ENCODE measurements at places on chromosomes 12 and 14.
A peak's percentile ranks its signal among the peaks of the same experiment; 100 is the strongest.

DNA sequence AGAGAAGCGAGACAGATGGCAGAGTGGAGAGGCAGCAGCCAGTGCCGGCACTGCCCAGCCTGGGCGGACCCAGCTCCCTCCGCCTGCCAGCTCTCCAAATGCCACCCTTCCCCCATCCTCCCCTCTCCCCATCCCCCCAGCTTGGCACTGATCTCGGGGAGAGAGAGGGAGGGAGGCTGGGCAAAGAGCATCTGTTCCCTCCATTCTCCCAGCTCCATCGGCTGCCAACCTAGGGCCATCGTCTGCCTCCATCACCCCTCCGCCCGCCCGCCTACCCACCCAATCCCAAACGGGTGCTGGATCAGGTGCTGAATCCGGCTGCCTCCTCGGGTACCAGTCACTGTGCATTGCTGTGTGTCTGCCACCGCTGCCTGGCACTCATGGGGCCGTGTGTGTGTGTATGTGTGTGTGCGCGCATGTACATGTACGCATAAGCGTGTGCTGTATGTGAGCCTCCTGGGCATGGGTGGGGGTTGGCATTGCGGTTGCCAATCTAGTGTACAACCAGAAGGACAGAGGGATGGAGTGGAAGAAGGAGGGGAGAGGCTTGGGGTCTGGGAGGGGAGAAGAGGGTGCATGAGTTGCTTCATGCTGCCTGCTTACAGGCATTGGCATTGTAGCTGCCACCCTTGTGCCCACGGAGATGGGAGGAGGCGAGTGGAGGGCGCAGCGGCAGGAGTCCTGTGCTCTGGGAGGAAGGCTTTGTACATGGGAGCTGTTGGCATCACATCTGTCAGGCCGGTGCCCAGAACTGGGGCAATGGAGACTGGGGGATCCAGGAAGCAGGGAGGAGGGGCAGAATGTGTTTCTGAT, 38.4 kb downstream of the ZFHX2 start:
- no peak for DNase-seq

- no peak for DNase-seq
Observed at GRCh38 chr12:14883686-14884085, 2.0 kb downstream of the MGP start.

- DNase-seq, result no peak
Observed at GRCh38 chr14:64927031-64927430, 12.8 kb downstream of the CHURC1 start.

DNA sequence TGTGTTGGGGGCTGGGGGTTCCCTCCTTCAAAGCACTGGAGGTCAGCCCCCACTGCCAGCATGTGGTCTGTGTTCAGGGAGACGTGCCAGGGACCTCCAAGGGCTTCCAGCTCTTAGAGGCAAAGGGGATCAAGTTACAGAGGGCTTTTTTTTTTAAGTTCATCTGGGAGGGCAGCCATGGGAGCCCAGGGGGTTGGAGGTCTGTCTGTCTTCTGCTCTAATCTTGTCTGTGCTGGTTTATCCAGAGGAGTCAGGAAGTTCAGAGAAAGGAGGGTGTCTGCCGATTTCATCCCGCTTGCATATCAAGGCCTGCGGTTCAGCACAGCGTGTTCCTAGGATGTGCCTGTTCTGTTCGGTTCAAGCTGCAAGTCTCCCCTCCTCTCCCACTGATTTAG, 72.2 kb downstream of the TMEM132C start:
- DNase-seq, result no peak

GRCh38 chr12:102824218-102824835, 92.7 kb downstream of the PAH start:
- DNase-seq, result peak; percentile 20

- DNase-seq, result no peak
Observed at GRCh38 chr14:81211844-81212243, 8.9 kb downstream of the GTF2A1 start.

DNA sequence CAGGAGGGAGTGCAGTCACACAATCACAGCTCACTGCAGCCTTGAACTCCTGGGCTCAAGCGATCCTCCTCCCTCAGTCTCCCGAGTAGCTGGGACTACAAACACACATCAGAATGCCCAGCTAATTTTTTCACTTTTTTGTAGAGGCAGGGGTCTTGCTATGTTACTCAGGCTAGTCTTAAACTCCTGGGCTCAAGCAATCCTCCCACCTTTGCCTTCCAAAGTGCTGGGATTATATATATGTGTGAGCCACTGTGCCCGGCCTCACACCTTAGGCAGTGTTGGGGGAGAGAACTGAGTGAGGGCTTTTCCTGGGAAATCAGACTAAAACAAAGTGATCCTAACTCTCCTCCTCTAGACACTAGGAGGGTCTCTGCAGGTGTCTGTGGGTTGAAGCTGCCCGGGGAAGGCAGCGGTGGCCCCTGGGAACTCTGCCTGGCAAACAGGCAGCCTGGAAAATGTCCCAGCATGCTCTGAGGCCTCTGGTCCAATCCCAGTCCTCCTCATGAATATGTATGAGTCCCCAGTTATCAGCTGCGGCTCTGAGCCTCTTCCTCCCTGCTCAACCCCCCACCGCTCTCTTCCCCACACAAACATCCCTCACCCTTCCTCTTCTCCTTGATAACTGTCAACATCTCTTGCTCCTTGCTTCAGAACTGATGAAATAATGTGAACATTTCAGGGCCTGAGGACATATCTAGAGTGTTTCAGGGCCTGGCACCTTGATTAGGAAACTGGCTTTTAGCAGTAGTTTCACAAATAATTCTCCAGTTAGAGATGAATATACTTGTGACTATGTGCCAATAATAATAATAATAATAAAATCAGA, 7.9 kb upstream of the NAA25 start:
- no peak for DNase-seq

DNA sequence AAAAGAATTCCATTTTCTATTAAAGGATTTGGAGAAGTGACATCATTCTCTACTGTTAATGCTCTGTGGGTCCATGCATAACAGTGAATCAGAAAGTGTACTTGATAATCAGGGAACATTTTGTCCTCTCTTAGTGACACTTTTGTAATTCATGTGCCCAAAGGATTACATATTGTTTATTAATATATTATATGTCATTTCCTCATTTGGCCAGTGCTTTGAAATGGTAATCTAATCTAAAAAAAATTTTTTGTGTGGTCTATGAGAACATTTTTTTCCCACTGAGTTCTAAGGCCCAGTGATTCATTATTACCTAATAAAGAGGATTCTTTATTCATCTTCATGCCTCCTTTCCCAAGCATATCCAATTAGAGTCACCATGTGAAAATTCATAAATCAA, 79.7 kb upstream of the MYF6 start:
- DNase-seq, result peak; percentile 57

- DNase-seq, result no peak
Observed at GRCh38 chr12:29572938-29573337, 75.5 kb upstream of the OVCH1 start.

DNA sequence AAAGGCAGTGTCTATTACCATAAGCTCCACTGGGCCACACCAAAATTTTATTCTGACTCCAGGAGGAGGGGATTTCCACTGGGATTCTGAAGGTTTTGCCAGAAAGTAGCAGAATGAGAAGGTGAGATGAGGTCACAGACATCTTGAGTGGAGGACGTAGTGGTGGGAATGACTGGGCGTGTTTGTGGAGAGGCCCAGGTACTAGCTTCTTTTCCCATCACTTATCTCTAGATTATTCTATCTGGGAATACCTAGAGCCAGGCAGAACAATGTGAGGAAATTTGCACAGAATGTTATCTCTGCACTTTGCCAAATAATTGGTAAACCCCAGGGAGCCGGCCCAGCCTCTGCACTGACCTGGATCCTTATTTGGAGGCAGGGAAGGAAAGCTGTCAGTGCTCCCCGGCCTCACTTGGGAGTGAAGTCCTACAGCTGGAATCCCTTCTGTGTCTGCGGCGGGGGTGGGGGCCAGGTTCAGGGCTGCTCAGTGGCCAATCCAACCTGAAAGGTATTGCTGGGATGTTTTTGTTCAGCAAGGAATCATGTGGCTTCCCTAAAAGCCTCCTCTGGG, 129.4 kb downstream of the C12orf75 start:
- DNase-seq, result no peak
